Psoas muscle (tissue), 8 donors: ENCODE measurements at places on chromosomes 13 and 19.

DNA sequence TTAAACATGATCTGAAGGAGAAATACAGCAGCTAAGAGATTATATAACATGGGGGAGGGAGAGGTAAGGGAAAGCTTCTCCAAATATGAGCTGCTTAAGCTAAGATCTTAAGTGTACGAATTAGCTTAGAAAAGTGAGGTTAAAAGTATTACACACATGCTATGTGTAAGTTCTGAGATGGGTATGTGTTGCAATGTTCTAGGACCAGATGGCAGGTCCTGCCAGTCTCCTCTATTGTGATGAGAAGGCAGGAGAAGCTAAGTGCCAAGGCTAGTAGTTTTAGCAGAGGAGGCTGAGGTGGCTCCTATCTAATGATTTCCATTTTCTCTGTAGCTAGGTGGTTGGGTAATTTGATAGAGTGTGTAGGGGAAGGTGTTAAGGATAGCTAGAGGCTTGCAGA, 57.6 kb downstream of the MICU2 start:
- H3K36me3 ChIP-seq: no peaks in the 10 kb centered on the region
- peaks cover 7% of the 10 kb centered on the region for H3K4me1 ChIP-seq
- no peak overlapping the region for H3K27ac ChIP-seq
- H3K4me3 ChIP-seq: no peak overlapping the region

DNA sequence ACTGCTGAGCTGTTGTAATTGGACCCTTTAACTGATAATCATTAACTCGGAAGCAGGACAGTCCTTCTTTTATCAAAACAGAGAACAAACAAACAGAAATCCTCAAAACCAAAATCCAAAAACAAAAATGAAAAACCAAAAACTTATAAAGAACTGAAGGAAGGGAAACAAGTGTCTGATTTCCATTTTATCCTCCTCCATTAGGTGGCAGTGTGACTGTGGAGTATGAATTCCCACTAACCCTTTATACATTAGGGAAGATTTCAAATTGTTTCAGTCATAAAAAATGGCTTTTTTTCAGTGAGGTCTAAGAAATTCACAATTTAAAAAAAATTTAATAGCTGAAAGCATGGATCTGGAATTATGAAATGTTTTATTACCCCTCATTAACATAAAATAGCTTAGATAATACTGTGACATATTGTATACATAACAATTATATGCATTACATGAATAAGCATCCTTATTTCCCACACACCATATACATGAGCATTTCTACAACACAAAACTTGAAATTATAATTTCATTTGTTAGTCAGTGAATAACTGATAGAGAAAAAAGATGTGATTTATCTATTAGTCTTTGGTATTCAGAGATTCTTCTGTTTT, 1074.3 kb upstream of the PCDH9 start:
- H3K27ac ChIP-seq: no peak overlapping the region
- H3K4me3 ChIP-seq: no peak overlapping the region
- no peaks in the 10 kb centered on the region for H3K27me3 ChIP-seq

DNA sequence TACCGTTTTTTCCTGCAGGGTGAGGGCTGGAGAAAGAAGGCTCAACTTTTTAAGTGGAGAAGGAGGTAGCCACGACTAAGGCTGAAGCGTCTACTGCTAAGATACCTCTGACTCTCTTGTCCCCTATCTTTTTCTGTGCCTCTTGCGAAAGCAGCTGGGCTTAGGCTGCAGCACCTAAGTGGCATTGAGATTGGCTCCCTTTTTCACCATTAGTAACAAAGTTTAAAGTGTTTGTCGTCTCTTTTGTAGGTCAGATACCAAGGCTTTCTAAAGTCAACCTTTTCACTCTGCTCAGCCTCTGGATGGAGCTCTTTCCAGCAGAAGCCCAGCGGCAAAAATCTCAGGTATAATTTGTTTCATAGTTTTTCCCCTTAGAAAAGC, 887 bp downstream of the CDADC1 start:
- peak overlapping the region; percentile 92 for H3K27ac ChIP-seq
- no peaks in the 10 kb centered on the region for H3K36me3 ChIP-seq
- no peaks in the 10 kb centered on the region for H3K27me3 ChIP-seq
- peaks cover 12% of the 10 kb centered on the region for H3K4me1 ChIP-seq
- DNase-seq: no peak

DNA sequence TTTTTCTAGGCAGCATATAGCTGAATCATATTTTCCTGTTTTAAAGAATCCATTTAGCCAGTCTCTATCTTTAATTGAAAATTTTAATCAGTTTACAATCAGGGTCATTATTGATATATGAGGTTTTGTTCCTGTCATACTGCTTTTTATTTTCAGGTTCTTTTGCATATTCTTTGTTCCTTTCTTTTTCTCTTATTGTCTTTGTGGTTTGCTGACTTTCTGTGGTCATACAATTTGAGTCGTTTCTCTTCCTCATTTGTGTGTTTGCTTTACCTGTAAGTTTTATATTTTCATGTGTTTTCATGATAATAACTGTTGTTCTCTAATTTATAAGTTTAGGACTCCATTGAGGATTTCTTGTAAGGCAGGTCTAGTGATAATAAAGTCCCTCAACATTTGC, 812.6 kb downstream of the DACH1 start:
- no peaks in the 10 kb centered on the region for H3K36me3 ChIP-seq
- H3K4me3 ChIP-seq: no peak overlapping the region
- no peak for DNase-seq

GRCh38 chr19:49927526-49928264, 1.3 kb upstream of the ATF5 start:
- no peaks in the 10 kb centered on the region for H3K27me3 ChIP-seq
- peaks cover 51% of the 10 kb centered on the region for H3K36me3 ChIP-seq
- H3K4me3 ChIP-seq: peak overlapping the region; percentile 98
- DNase-seq: no peak
